ENCODE measurements at places on chromosomes 12 and 14.

DNA sequence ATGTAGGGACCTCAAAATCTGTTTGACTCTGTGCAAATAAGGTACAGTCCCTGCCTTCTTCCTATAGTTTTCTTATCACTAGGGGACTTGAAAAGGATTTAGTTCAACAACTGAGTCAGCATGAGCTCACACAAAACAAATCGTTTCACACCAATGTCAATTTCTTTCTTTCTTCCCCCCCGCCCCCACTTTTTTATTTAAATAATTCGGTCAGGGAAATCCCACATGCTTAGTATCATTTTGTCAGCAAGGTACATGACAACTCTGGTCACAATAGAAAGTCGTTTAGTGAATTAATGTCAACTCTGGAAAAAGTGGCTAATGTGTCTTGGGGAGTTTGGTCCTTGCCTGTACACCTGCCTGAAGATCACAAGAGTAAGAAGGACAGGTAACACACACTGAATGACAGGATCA, 232.2 kb upstream of the PLEKHG7 start:
- DNase-seq: no peak

DNA sequence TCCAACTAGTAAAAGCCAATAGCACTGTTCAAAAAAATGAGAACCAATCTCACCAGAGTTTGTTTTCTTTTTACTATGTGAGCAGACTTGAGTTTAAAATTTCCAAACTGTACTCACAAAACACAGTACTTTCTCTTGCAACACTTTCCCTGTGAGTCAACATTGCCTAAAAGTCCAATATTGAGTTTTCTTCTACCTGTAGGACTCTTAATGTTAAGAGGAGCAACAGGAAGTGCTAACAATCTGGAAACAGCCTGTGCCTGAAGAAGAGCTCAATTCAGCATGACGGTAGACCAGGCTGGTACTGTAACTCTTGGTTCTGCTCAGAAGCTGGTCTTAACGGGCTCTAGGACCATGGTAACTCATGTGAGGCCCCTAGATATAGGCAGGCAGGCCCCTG, 144.3 kb downstream of the MED13L start:
- DNase-seq: peak; percentile 34

DNA sequence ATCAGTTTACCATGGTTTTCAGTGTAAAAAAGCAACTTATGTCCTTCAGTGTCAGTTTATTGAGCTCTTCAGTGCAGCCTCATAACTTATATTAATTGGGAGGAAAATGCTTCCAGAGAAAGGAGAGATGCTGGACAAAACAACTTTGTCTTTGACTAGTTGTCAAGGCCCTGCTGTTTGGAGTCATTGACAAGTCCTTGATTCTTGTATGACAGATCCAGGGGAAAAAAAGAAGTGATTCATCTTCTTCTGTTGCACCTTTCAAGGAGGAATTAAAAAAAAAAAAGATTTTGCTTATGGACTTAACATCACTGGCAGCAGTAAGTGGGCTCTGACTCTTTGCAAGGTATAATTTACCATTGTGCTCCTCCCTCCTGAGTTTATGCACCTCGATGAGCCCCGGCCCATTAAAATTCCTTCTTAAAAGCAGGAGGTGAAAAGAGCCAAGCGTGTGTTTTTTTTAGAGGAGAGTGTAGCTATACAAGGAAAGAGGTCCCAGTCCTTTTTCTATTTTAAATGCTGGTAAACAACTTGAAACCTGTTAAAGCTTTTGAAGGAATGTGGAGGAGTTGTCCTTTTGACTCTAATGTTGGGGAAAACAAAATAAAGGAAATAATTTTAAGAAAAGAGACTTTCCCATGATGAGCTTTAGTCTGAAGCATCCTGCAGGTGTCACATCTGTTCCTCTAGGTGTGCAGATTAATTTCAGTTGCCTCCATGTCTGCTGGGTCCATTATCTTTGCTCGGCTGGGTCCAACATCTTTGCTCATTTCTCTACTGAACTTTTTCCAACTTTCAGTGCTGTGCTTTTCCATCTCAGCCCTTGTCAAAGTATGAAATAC, 431.6 kb downstream of the RAD51B start:
- no peak for DNase-seq

- peak; percentile 35 for DNase-seq
Observed at GRCh38 chr14:78401866-78402265, 231.7 kb downstream of the NRXN3 start.

- no peak for DNase-seq
Observed at GRCh38 chr12:96033549-96034389, 1.6 kb downstream of the LTA4H start.

- DNase-seq: no peak
Observed at GRCh38 chr14:34350903-34351302, 111.1 kb downstream of the SPTSSA start.

GRCh38 chr14:72499746-72500145, 394.2 kb downstream of the DPF3 start:
- DNase-seq: no peak

DNA sequence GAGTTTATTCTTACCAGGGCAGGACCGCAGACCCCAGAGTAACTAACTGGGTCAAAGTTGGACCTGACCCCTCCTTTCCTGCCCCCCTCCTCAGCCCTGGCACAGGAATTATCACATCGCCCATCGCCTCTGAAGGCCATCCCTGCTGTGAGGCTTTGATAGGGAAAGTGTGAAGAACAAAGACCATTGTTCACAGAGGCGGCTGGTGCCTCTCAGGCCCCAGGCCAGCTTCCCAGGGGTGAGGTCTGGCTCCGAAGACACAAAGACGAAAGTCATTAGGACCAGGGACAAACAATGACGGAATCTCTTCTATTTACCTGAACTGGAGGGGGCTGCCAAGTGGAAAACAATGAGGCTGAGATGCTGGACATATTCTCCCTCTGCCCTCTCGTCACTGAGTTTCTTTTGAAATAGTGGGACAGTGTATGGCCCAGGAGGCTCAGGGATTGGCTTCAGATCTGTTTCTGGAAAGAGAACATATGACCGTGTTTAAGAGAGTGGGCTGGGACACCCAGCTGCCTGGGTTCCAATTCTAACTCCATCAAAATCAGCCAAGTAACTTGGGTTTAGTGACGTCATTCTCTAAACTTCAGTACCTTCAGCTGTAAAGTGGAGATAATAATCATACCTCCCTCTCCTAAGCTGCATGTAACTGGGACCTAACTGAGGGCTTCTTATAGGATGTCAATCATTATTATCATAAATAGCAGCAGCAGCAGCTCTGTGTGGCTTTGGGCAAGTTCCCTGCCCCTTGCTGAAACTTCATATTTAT, 769.4 kb downstream of the MED13L start:
- no peak for DNase-seq
